ENCODE measurements at places on chromosomes 16 and 17. TPM values are rescaled to one million over a fixed set of nuclear protein-coding genes. Genes with fewer than 3 reads are reported as not detected.

TCAP gene
- total RNA-seq: not detected

CNTNAP4 gene
- under 0.01 TPM for total RNA-seq

C16orf95 gene
- total RNA-seq: 7.0 TPM

CA5A gene
- not detected for total RNA-seq

KCNJ2 gene
- total RNA-seq: 1.1 TPM

TMEM88 gene
- total RNA-seq: 0.20 TPM

HAP1 gene
- not detected for total RNA-seq

SPEM2 gene
- total RNA-seq: not detected

OR3A3 gene
- total RNA-seq: not detected

FBXL19 gene
- total RNA-seq: 14.3 TPM

CACNG5 gene
- not detected for total RNA-seq

PMFBP1 gene
- total RNA-seq: 0.78 TPM

GRAPL gene
- not detected for total RNA-seq

SDR42E2 gene
- total RNA-seq: under 0.01 TPM

ZG16B gene
- total RNA-seq: not detected

HOXB1 gene
- not detected for total RNA-seq

ST6GALNAC1 gene
- total RNA-seq: not detected

SCIMP gene
- not detected for total RNA-seq

FLYWCH1 gene
- total RNA-seq: 23.1 TPM

KRTAP4-1 gene
- not detected for total RNA-seq

EFNB3 gene
- total RNA-seq: 0.37 TPM

CTF1 gene
- total RNA-seq: 1.1 TPM

SYCE1L gene
- not detected for total RNA-seq

SLC25A19 gene
- 7.0 TPM for total RNA-seq

SLC6A4 gene
- total RNA-seq: not detected

REXO5 gene
- total RNA-seq: 8.8 TPM

GPRC5B gene
- total RNA-seq: 0.20 TPM

CNTNAP1 gene
- 15.8 TPM for total RNA-seq

NPEPPS gene
- 88.6 TPM for total RNA-seq
